Kidney epithelial cell (primary cell): ENCODE measurements at places on chromosomes 1 and 21.

DNA sequence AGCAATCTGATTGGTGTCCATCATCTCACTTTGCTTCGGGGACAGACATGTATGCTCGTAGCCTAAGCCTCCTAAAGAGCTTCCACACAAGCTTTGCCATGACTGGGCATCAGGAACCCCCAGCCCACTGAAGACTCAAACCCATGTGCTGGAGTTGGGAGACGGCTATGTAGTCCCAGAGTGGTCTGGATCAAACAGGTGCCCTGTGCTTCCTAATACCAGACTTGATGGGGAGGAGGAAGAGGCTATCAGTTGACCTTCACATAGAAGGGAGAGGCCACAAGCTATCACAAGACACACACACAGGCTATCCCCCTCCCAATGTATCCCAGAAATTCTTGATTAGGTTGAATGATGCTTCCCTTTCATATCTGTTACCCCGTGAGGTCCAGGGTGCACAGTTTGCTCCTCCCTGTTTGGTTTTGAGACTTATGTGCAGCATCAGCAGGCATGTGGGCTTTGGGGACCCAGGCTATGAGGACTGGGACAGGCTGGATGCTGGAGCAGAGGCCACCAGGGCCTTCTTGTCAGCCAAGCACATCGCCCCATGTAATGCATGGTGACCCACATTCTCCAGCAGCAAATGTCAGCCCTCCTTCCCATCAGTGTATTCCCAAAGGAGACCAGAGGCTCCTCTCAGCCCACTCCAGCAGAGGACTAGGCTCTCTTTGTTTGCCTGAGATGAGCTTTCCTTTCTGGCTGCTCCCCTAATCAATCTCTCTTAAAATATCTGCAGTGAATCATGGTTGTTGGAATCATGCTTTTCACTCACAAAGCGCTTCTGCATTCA lies 159.8 kb downstream of the GRIK3 start:
- no peak for DNase-seq

- no peak for DNase-seq
Observed at GRCh38 chr1:33397994-33398393, 32.9 kb downstream of the PHC2 start.

DNA sequence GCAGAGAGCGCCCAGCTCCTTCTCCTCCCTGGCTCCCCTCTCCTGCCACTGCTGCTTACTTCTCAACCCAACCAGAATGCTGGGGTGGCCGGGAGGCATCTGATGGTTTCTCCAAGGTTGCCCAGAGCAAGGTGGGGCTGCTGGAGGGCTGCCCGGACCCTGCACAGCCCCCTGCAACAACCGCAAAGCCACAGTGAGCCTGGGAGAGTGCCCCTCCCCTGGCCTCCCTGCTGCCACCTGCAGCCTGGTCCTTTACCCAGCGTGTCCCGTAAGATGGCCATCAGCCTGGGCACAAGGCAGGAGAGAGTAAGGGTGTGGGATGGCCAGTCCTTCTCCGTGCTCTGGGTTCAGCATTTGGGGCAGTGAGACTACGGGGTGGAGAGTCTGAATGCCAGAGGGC lies 17.0 kb downstream of the MX2 start:
- DNase-seq = no peak

DNA sequence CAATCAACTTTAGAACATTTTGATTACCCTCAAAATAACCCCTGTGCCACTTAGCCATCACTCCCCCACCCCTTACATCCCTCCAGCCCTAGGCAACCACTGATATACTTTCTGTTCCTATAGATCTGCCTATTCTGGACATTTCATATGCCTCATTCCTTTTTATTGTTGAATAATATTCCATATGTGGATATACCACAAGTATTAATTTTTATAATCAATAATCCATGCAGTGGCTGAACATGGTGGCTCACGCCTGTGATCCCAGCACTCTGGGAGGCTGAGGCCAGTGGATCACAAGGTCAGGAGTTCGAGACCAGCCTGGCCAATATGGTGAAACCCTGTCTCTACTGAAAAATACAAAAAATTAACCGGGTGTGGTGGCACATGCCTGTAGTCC lies 20.1 kb upstream of the MED18 start:
- no peak for DNase-seq
